ENCODE measurements at places on chromosomes 5 and 9. TPM values are rescaled to one million over a fixed set of nuclear protein-coding genes. Genes with fewer than 3 reads are reported as not detected.

Gene FGFR4
- total RNA-seq = 72.6 TPM

Gene RMRP
- total RNA-seq = 67,037 TPM

Gene PCDHB8
- 0.08 TPM for total RNA-seq

Gene FOXD4
- 0.17 TPM for total RNA-seq

Gene GTF3C5
- total RNA-seq = 26.2 TPM

Gene SPAAR
- 2.4 TPM for total RNA-seq

Gene ABCA1
- 223 TPM for total RNA-seq

Gene WNT8A
- not detected for total RNA-seq

Gene GGTA1
- total RNA-seq = 3.3 TPM
